ENCODE measurements at places on chromosomes 1 and 21. TPM values are rescaled to one million over a fixed set of nuclear protein-coding genes. Genes with fewer than 3 reads are reported as not detected.

Gene PRR9
- not detected for total RNA-seq

Gene SLAMF9
- 0.35 TPM for total RNA-seq

Gene OR2AK2
- not detected for total RNA-seq

Gene DCDC2B
- total RNA-seq, result not detected

Gene C1orf50
- total RNA-seq, result 7.7 TPM

Gene RPE65
- total RNA-seq, result not detected

Gene NR0B2
- total RNA-seq, result 6.5 TPM

Gene TFF2
- total RNA-seq, result not detected

Gene USP33
- 36.1 TPM for total RNA-seq

- no peak for DNase-seq
Measured at GRCh38 chr1:119327450-119328155, 41.0 kb upstream of the HAO2 start.

GRCh38 chr1:221286399-221286798 lies 407.2 kb downstream of the HLX start:
- DNase-seq, result no peak

DNA sequence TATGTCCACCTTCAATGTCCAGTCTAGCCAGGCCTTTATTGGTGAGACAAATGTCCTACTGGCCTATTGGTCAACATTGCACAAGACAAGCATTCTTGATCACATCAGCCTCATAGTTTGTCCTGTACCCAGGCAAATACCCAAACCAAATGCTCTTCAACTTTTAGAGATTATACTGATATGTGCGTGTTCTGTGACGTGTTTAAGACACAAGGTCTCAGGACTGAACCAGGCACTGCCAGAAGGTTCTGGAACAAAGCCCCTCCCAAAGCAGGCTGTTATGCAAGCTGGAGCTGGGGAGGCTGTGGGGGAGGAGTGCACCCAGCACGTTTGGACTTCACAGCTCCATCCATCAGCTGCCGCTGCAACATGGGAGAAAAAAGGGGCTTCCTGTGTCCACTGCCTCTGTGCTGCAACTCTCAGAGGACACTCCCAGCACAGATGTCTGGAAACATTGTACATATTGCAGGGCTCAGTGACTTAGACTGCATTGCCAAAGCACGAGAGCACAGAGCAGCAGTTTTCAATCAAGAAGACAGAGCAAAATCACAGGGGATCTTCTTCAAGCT lies 45.9 kb downstream of the NID1 start:
- peak; percentile 80 for DNase-seq

GRCh38 chr1:13749543-13750341 lies 49.8 kb downstream of the PRDM2 start:
- DNase-seq, result peak; percentile 75

GRCh38 chr21:25507522-25507921 lies 99.8 kb downstream of the MRPL39 start:
- DNase-seq, result no peak

GRCh38 chr1:161913482-161914140 lies 110.1 kb downstream of the OLFML2B start:
- DNase-seq, result no peak

GRCh38 chr1:31476891-31477846 lies 64.2 kb downstream of the SERINC2 start:
- DNase-seq, result no peak

DNA sequence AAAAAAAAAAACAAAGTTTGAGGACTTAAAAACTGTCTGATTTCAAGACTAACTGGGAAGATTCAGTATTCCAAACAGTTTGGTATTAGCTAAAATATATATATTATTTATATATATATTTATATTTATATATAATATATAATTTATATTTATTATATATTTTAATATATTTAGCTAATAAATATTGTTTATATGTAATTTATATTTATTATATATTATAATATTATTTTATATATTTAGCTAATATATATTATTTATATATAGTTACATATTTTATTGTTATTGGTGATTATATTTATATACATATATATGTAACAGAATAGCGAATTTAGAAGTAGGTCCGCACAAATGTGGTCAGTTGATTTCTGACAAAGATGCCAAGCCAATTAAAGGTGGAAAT lies 480.2 kb upstream of the C1orf87 start:
- DNase-seq, result no peak

- DNase-seq, result no peak
Measured at GRCh38 chr1:247156787-247157232, 15.0 kb downstream of the ZNF124 start.

DNA sequence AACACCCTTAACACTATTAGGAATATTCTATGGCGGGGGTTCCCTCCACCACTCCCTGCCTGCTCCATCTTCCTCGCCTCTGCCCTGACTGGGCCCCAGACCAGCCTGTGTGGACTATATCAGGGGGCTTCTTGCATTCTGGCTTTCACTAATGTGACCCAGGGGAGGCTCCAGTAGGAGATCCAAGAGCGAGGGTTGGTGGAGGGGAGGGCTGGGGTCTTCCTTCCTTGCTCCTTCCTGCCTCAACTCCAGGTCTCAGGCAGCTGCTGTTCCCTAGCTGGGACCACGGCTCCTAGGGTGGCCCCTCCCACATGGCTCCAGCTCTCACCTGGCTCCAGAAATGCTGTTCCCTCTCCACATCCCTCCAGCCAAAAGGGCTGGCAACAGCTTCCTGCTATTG lies 257.4 kb downstream of the MATN1 start:
- no peak for DNase-seq

- no peak for DNase-seq
Measured at GRCh38 chr1:44700573-44700972, 26.1 kb downstream of the ARMH1 start.

DNA sequence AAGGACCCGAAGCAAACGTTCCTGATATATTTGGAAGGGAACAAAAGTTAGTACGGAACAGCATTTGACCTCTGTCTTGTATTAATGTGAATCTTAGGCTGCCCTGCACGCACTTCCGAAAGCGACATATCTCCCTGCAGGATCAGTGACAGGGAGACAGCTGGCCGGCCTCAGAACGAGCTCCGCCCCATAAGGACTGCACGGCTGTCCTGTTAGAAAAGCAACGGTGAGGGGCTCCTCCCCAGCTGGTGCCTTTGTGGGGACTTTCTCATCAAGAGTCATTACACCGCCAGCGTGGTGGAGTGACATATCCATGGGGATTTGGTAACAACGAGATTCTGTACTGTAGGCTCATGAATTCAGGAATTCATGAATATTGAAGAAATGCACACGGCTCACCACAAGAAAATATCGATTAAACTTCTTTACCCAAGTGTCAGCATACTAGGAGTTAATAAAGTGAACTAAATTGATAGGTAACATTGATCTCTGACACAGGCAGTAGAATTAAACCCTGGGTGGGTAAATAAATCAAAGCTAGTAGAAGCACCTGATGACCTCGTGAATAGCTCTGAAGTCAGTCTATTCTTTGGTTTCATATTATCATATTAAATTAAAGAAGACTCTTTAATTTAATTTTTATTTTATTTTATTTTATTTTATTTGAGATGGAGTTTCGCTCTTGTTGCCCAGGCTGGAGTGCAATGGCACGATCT lies 8.1 kb upstream of the GREM2 start:
- DNase-seq, result no peak

- DNase-seq, result no peak
Measured at GRCh38 chr1:109432336-109432735, 6.1 kb upstream of the PSMA5 start.

GRCh38 chr1:179251675-179252074 lies 22.2 kb upstream of the ABL2 start:
- DNase-seq, result no peak

GRCh38 chr1:54398963-54399528 lies 7.1 kb downstream of the SSBP3 start:
- DNase-seq, result no peak

DNA sequence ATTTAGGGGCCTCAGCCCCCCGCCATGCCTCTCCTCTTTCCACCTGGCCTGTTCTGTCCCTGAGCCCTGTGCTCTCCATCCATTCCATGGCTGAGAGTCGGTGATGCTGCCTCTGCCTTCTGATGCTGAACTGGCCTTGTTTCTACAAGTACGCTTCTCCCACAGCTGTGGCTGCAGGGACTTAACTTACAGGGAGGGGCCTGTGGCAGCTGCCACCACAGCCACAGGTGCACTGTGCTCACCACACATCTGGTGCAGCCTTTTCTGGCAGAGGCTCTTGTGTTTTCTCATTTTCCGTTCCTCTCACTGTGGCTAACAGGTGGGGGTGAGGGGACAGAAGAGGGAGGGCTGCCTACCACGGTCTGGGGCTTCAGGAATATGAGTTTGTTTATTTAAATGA lies 4.2 kb downstream of the FMO1 start:
- DNase-seq, result no peak

DNA sequence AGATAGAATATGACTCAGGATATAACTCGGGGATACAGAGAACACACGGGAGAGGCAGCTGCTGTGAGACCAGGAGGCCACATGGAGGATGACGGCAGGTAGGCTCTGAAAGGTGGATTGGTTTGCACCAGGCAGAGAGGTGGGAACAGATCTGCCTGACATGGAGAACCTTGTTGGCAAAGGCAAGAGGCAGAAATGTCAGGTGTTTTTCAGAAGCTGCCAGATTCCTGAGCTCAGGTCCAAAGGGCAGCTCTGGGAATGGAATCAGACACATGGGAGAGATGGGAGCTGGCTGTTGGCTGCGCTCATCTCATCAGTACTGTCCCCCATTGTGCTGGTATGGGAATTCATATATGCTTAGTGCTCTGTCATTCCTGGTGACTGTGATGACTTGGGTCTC lies 19.2 kb downstream of the SYT6 start:
- no peak for DNase-seq

- DNase-seq, result no peak
Measured at GRCh38 chr1:149963358-149963757, 26.7 kb upstream of the MTMR11 start.

GRCh38 chr21:45590246-45590725 lies 48.0 kb upstream of the SLC19A1 start:
- DNase-seq, result peak; percentile 79

- DNase-seq, result no peak
Measured at GRCh38 chr1:32933742-32934322, 30.8 kb downstream of the RNF19B start.

DNA sequence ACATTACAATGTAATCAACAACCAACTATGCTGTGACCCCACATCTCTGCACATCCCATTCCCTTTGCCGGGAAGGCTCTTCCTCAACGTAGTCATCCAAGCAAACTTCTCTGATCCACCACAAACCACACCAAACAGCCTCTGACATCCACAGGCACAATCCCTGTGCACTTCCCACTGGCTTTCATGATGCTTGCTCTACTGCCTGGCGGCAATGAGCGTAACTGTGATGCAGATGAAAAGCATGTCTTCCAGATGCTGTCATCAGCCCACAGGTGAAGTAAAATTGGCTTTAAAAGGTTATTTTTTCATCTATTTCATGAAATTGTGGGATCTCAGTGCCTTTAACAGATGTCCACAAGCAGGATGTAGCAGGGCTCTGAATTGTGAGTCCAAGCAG lies 635.2 kb downstream of the SMYD3 start:
- DNase-seq, result no peak

- peak; percentile 44 for DNase-seq
Measured at GRCh38 chr1:156106624-156107488, 7.7 kb upstream of the LMNA start.

DNA sequence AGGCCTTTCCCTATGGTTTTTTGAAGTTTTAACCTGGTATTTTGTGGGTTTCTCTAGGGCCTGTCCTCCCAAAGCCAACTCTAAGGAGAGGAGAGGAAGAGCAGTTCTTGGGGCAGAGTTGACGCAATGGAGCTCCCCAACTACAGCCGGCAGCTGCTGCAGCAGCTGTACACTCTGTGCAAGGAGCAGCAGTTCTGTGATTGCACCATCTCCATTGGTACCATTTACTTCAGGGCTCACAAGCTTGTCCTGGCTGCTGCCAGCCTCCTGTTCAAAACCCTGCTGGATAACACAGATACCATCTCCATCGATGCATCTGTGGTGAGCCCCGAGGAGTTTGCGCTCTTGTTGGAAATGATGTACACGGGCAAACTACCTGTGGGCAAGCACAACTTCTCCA lies 38.2 kb downstream of the ZBTB40 start:
- no peak for DNase-seq

DNA sequence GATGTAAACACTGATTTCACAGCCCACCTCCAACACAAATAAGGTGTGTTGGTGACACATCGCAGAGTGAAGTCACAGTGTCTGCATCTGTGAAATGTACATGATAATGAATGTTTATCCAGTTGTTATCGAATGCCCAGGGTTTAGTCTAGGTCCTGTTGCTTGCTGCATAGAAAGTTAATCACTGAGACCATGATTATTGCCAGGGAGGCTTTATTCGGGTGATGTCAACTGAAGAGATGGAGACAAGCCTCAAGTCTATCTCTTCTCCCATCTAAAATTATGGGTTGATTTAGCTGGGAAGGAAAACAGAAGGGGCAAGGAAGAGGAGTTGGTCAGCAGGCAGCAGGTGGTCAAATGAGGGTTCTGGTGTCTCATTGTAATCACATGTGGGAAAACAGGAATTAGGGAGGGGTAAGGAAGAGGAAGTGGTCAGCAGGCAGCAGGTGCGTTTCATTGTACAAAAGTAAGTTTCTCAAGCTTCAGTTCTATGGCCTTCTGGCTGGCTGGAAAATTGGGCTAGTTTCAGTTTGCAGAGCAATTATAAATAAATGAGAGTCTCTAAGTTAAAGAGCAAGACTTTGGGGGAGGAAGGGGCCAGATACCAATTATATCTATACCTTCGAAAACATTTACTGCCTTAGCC lies 146.3 kb upstream of the DNAH14 start:
- no peak for DNase-seq

- DNase-seq, result no peak
Measured at GRCh38 chr1:225688345-225688744, 35.4 kb upstream of the ENAH start.
